ENCODE measurements at places on chromosomes 6 and 20. TPM values are rescaled to one million over a fixed set of nuclear protein-coding genes. Genes with fewer than 3 reads are reported as not detected.

DNA sequence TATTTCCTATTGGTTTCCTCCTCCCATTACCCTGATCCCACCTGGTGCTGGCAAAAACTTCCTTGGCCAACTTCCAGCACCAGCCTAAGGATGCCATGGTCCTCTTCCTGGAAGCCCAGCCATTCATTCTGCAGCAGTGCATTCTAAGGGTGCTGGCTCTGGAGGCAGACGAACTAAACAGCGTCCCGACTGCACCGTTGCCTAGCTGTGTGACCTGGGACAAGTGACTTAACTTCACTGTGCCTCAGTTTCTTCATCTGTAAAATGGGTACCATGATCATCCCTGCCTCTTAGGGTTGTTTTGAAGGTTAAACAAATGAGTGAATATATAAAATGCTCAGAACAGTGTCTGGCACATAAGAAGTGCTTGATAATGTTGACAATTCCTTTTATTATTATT, 120.9 kb upstream of the ZNF217 start:
- H3K27ac ChIP-seq, result no peak overlapping the region
- H3K36me3 ChIP-seq, result no peaks in the 10 kb centered on the region
- H3K27me3 ChIP-seq, result no peaks in the 10 kb centered on the region

DNA sequence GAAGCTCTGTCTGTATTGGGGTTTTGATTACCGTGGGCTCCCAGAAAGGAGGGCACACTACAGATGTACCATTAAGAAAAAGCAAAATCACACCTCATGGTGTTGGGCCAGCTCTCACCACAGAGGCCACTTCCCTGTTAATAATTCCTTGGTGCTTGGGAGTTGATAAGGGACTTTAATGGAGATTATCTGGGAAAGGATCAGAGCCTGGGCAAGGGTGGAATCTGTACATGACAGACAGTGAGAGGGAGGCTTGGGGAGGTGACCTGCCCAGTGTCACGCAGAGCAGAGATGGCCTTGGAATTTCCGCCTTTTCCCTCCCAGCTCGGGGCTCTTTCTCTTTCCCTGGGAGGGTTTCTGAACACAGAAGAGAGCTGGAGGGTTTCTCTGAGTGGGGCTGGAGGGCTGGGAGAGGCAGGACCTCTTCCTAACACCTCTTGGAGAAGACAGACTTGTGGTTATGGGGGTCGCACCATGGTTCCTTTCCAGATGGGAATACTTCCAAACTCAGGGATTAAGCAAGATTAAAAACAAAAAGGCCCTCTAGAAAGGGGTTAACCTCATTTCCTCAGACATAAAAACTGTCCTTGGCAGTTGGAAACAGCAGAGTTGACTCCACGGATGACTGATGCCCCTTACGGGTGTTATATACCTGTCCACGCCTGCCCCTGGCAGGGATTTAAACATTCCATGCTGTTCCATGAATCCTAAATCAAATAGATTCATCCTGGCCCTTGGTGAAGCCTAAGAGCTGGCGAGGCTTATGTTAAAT, 16.8 kb upstream of the KCNK16 start:
- no peak overlapping the region for H3K27ac ChIP-seq
- H3K36me3 ChIP-seq, result no peaks in the 10 kb centered on the region
- peaks cover 50% of the 10 kb centered on the region for H3K27me3 ChIP-seq
- H3K4me1 ChIP-seq, result no peaks in the 10 kb centered on the region
- no peak for DNase-seq

- H3K36me3 ChIP-seq, result no peaks in the 10 kb centered on the region
- H3K4me1 ChIP-seq, result peaks cover 6% of the 10 kb centered on the region
- no peak for DNase-seq
These were observed 151.8 kb downstream of the FOXC1 start for GRCh38 chr6:1761477-1761877.

The FUCA2 gene
- 75.4 TPM for total RNA-seq

The TNXB gene
- 8.5 TPM for total RNA-seq

All from HCT116 (cell line).